ENCODE measurements at places on chromosomes 3 and 15.

GRCh38 chr15:67724691-67725375 is 100.5 kb upstream of the SKOR1 start:
- no peak for DNase-seq

GRCh38 chr3:188220097-188220788 is 66.3 kb downstream of the LPP start:
- no peak for DNase-seq

- DNase-seq, result no peak
These were observed 627.2 kb downstream of the ZIC1 start for GRCh38 chr3:148036331-148036876.

DNA sequence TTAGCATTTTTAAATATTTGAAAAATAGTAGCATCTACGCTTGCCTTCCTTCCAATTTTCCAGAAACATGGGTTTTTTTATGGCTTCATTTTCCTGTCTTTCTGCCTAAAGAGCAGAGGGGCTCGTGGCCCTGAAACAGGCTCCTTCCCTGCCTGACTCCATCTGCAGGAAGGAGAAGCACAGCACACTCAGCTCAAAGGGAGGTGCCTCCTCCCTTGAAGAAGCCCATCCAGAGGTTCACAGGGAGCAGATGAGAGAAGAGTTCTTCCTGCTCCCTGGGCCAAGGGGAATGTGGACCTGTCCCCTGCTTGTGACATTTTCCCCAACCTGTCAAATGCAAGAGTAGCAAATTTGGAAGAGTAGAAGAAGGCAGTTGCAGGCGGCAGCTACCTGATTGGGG is 55.8 kb downstream of the BBX start:
- DNase-seq, result no peak

DNA sequence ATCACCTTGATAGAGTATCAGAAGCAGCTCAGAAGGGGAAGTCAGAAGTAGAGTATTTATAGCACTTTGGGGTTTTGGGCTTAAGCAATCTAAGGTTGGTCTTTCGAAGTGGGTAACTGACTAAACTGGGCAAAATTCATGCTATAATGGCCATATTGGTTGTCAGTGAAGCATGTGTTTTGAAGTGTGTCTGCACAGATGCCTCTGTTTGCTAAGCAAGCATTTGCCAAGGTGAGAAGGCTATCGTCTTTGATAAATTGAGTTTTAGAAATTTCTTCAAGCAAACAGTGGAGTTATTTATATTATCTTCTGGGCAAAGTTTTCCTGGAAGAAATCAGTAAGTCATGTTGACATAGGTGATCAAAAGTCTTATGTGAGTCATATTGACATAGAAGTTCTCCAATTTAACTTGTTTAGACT is 412.8 kb upstream of the TGFBR2 start:
- no peak for DNase-seq

DNA sequence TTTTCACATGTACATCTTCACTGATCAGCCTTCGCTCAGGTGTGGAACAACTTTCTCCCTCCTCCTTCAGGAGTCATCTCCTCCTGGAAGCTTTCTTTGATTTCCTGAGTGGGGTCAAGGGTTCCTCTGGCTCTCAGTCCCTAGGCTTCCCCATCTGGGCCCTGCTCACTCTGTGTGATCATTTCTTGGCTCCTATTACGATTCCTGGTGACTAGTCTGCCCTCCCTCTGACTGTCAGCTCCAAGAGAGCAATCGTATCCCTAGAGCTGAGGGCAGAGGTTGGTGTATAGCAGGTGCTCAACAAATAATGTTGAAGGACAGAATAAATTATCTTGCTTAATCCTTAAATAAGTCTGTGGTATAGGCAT is 15.3 kb upstream of the PRKCD start:
- no peak for DNase-seq

- DNase-seq, result no peak
These were observed 225.3 kb downstream of the OCA2 start for GRCh38 chr15:27873828-27874227.

DNA sequence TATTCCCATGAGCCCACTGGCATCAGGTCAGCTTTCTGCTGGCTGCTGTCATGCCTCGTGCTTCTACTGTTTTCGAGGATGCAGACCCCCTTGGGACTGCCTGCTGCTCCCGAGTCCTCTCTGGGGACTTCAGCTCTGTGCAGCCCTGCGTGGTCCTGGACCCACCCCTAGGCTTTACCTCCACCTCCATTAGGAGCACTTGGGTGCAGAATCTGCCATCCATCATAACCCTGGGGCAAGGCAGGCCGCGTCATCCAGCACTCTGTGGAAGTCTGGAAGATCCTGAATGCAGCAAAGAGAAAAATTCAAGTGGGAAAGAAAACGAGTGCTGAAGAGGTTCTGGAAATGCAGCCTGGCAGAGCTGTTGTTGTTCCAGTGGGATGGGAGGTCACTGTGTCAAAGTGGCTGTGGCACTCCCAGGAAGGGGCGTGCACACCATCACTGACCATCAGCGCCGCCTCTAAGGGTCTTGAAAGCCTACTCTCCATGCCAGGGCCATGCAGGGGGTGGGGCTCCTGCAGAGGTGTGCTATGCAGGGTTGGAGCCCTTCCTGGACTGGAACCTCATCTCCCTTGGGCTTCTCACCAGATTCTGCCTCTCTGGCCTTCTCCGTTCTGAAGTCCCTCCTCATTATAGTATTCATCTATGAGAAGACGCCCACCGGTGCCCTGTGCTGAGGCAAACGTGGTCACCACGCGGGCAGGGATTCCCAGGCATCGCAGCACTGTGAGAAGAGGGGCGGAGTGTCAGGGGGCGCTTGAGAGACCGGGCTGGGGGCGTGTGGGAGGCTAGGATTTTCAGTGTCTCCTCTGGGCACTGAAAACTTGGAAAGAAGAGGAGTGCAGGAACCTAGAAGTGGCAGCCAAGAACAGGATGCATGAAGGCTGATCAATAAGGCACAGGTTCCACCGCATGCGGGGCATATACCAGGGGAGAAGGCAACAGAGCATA is 12.5 kb downstream of the EPB42 start:
- DNase-seq, result no peak

- no peak for DNase-seq
These were observed 125.4 kb downstream of the VGLL3 start for GRCh38 chr3:86865506-86865905.

DNA sequence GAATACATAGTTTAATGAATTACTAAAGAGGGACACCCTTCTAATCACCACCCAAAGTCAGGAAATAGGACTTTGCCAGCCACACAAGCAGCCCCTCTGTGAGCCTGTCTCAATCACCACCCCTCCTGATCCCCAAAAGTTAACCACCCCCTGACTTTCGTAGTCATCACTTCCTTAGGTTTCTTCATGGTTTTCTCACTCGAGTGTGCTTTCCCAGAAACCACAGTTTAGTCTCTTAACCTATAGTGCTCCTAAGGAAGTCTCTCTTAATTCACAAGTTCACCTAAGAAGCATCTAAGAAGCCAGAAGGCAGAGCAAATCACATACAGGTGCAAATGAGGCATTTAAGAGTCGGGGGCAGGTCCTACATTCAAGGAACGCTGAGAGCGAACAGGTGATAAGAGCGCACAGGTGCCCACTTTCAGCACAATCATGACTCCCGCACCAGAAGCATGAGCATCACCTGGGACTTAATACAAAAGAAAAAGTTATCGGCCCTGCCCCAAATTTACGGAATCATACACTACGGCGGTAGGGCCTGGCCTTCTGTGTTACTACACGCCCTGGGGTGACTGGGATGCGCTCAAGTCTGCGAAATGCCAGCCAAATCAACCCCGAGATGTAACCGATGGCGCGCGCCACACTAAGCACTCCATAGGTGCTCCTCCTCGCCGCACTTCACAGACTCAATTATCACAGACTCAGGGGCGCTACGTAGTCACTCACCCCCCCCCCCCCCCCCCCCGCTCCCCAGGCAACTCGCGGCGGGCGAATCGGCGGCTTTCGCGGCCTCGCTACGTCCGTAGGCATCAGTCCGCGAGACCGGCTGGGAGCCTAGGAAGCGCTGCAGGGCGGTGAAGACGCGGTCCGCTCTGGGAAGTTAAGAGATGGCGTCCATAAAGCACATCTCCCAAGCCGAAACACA is 815 bp downstream of the ULK4 start:
- DNase-seq, result peak; percentile 22

GRCh38 chr3:46926039-46926438 is 48.5 kb downstream of the PTH1R start:
- no peak for DNase-seq

DNA sequence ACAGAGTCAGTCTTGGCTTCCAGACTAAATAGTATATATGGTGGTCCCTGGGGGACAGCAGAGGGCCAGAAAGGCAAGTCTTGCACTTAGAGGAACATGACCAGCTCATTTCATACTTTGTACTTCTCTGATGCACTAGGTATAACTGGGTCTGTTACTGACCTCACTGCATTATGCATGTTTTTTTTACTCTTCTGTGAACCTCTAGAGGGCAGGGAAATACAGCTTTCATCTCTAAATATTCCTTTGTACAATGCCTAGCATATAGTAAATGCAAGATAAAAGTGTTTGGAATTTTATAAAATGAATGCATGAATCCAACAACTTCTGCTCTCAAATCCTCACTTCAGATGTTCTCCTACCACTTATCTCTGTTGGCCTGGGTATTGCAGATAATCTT is 23.4 kb upstream of the ARL14 start:
- no peak for DNase-seq

- DNase-seq, result no peak
These were observed 31.6 kb downstream of the BCL2A1 start for GRCh38 chr15:79939399-79939798.

DNA sequence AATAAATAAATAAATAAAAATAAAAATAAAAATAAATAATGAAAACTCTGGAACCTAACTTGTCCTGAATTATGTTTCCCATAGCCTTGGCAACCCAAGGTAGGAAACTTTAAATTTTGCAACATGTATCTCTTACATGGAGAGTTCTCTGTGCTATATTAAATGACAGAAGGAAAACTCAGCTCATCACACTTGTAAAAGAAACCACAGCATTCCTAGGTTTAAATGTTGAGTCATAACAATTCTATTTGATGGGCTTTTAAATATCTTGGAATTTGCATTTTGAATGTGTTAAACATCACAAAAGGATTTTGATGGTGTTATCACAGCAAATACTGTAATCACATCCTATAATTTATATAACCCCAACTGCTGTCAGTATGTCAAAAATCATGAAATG is 144.2 kb downstream of the LRTM1 start:
- no peak for DNase-seq

DNA sequence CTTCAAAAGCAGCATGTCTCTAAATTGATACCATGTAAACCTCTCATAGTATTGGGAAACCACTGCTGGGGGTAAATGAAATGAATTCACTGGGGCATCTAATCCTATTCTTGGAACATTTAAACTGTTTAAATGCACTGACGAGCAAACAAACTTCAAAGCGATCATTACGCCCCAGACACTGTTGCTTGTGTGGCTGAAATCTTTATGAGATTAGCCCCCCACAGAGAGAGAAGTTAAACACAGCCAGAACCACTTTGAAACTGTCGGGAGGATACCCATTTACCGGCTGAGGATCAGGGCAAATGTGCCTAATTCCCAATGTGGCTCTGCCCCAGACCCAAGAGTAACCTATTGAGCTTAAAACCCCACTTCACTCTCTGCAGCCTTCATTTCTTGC is 308.4 kb upstream of the CDIN1 start:
- DNase-seq, result no peak

DNA sequence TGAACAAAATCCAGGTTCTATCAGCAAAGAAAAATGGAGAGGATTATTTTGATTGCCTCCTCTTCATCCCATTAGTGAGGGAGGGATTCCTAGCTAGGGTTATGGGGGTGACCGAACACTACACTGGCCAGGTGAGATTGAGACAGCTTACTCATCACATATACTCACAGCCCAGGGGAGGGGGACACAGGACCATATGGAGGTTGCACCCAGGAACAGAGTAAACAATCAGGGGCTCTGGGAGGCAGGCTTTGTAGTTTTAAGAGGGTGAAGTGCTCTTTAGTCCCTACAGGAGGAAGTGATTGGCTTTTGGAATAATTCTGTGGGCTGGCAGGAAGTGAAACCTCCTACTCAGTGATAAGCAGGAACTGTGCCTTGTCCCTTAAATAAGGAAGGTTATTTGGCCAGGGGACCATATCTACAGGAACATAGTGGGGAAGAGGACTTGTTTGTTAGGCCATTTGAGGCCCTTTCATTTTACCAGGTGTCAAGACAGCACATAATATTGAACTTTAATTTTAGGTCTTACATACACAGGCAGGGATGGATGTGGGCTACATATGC is 17.5 kb upstream of the KCTD6 start:
- no peak for DNase-seq

DNA sequence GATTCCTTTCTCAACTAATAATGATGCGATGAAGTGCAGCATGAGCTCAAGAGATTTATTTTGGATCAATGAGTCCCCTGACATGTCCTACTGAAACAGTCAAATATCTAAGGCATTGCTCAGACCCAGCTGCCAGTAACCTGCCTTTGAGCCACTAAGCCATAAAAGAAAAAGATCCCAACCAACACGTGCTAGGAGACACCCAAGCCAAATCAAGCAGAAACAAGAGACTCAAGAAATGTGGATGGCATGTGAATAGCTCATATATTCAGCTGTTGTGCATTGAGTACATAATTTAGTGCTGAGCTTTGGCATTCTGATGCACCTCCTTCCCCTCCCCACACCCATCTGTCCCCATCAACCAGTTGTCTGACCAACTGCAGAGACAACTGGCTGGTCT is 29.2 kb downstream of the GJD2 start:
- DNase-seq, result no peak

DNA sequence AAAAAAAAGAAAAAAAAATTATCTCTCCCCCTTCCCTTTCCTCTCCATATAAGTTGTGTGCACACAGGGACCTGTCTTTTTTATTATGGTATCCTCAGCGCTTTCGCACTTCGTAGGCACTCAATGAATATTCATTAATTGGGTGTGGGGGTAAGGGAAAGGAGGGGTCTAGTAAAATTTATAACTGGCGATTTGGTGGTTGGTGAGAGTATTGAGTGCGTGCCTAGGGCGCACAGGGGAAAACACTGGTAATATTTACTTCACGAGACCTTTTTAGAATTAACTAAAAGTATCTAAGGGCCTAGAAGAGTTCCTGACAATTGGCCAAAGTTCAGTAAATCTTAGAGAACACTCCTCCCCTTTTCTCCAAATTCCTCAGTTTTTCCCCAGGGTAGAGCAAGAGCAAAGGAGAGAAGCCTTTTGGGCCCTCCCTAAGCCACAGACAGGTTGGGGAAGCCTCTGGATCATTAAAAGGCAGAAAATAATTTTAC is 25.7 kb downstream of the TYRO3 start:
- no peak for DNase-seq

DNA sequence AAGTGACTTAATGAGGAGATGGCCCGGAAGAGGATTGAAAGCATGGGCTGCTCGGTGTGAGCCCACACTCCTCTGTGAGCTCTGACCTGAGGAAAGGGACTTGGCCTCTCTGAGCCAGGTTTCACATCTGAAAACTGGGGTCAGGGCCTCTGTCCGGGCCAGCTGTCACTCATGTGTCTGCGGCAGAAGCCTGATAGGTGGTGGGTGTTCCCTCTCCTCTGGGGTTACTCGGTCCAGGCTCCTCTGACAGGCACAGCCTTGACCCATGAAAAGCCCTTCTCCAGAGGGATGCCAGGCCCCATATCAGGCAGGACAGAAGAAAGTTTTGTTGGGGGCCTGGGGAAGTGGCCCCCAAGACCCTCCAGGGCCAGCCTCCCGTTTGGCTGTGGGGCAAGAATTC is 131.4 kb downstream of the CHSY1 start:
- no peak for DNase-seq

Data from stimulated activated CD4-positive, alpha-beta T cell treated with anti-CD3 and anti-CD28 coated beads, Interleukin-12 subunit alpha, Interleukin-12 subunit beta, amount 100 ng/mL, for 24 hours (primary cell).